ENCODE measurements at places on chromosomes 11 and 22.

- DNase-seq, result peak; percentile 83
These were observed 64.6 kb downstream of the ST3GAL4 start for GRCh38 chr11:126419801-126420697.

DNA sequence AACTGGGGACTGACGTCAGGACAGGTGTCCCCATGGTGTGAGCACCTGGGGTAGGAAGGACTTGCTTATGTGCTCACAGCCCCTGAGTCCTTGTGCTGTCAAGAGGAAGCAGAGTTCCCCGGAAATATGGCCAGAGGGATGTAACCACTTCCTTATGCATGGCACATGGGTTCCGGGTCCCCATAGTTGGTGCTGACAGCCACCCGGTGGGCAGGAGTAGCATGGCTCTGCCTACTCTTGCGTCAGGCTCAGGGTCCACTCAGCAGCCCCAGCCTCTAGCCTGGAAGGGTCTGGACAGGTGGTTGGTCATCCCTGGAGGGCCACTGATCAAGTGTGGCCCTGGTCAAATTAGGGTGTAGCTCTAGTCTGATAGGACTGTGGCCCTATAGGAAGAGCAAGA, 42.8 kb upstream of the CCND1 start:
- DNase-seq, result no peak

DNA sequence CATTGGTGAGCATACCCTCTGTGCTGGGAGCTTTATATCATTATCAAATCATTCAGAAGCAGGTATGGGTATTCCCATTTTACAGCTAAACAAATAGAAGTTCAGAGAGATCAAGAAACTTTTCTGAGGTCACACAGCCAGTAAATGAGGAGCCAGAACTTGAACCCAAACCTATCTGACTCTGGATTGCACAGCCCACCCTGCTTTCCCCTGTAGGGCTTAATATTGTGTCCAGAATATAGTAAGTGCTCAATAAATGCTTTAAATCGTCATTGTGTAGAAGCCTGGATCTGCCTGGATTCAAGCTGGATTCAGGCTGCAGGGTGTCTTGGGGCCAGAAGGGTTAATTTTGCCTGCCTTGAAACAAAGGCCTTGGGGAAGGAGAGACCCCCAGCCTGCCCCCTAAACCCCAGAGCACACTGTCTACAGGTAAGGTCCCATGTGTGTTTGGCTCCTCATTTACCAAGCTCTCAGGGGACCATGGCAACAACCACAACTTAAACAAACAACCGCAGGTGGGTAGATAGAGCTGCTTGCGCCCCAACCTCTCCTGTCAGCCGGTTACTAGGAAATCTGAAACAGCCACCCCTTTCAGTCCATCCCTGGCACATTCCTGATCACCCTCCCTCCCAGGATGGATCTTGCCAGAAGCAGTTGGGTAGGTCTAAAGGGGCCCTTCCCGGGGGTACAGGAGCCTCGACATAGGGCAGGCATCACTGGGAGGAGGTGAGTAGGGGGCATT, 3.0 kb upstream of the SEC14L3 start:
- no peak for DNase-seq

GRCh38 chr11:11843642-11844041, 1.9 kb downstream of the USP47 start:
- no peak for DNase-seq

DNA sequence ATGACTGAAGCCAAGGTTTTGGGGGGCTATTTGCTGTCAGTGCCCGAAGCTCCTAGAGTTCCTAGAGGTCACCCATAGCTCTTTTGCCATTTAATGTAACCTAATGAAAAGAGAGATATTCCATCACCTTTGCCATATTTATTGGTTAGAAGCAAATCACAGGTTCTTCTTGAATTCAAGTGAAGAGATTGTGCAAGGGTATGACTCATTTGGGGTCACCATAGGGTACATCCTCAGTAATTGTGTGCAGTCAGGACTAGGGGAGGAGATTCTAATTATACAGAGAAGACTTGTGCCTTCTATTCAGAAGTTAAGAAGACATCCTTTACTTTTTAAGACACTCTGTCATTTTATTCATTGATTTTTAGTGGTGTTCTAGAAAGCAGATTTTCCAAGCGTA, 6.9 kb upstream of the PRAME start:
- DNase-seq, result no peak

DNA sequence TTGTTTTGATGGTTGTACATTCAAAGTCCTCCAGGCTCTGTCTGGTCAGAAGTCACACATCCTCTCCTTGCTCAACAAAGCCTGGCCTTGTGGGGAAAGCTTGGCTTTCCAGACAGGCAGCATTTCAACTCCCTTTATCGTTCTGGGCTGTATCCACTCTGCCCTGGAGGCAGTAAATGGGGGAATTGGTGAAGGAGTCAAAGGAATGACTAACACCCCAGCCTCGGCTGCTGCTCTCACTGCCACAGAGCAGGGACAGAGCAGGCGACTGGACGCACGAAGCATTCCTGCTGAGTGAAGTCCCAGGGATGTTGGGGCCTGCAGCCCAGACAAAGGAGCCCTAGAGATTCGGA, 52.8 kb downstream of the WNT11 start:
- no peak for DNase-seq

- DNase-seq, result no peak
These were observed 23.9 kb downstream of the IL10RA start for GRCh38 chr11:118009864-118010737.

GRCh38 chr11:123384116-123384515, 46.0 kb upstream of the GRAMD1B start:
- DNase-seq, result no peak

DNA sequence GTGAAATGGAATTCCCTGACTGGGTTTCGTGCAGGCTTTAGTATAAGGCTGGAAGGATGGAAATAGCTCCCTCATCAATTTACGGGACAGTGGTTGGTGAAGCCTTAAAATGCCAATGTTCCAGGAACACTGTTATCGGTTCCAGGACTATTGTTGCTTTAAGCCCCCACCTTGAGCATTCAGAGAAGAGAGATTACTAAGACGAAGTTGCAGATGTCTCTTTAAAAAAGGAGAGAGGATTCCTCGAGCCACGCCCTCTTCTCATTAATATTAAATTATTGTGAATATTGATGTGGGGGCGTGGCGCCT, 195 bp upstream of the CREB3L1 start:
- DNase-seq, result peak; percentile 71

DNA sequence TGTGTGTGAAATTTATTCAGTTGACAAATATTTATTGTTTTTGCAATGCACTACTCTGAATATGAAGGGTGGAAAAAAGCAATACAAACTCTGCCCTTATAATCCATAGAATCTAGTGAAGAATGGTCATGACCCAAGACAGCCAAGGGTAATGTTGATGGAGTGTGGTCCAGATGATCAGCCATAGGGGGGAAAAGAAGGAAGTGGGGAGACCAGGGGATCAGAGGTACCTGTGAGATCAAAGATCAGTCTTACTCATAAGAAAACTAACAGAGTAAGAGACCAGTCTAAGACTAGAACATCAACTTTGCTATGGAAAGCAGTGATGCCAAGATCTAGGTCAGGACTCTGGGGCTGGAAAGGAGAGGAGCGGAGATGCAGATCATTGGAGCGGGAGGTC, 47.0 kb upstream of the ETS1 start:
- DNase-seq, result no peak

GRCh38 chr11:61361741-61362541, at the start of the genes CYB561A3 and TMEM138:
Gene CYB561A3 (minus strand): TSS chr11:61361882. CDS start chr11:61356713, 5,169 bp downstream.
Gene TMEM138 (plus strand): TSS chr11:61362374. CDS start chr11:61364391, 2,017 bp downstream.
- peak; percentile 97 for DNase-seq

GRCh38 chr11:16505481-16505880, 149.1 kb upstream of the SOX6 start:
- no peak for DNase-seq

- DNase-seq, result no peak
These were observed 49.7 kb downstream of the MRTFA start for GRCh38 chr22:40586781-40587180.

DNA sequence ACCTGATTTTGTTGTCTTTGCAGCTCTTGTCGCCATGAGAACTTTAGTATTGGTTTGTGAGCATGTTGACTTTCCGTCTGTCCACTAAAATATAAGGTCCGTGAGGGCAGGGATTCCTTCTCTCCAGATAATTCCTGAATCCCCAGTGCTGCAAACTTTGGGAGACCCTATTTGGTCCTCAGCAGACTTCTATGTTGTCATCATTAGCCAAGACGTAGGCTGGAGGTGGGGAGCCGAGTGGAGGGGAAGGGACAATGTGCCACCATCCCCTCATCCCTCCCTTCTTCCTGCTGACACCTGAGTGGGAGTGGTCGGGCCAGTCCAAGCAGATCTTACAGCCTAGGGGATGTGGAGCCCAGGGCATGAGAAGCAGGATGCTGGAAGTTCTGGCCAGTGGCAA, 690.6 kb downstream of the TBC1D22A start:
- DNase-seq, result no peak

DNA sequence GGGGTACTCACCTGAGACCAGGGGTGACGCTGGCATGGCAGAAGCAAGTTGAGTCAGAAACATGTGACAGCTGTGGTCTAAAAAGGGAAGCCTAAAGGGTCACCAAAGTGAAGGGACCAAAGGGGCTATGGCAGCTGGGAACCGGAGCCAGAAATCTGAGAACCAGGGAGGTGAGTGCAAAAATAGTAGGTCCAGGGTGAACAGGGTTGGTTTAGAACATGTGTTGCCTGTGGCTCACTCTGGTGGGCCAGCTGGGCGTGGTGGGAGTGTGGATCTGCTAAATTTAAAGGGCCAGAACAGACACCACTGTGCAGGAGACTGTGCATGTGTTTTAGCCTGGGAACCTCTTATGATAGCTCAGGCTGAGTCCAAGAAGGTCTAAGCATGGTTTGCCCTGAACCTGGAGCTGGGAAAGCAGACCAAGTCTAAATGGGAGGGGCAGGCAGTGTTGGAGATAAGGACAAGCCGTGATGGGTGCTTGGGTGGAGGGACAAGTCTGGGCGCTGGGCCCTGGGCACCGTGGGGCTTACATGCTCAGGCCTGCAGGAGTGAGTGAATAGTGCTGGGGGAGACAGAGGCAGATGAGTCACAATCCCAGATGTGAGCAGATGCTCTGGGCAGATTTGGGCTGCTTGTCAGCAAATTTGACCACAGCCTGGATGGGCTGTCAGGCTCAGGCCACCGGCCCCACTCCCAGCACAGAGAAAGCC, 41.4 kb upstream of the ZBED5 start:
- no peak for DNase-seq

DNA sequence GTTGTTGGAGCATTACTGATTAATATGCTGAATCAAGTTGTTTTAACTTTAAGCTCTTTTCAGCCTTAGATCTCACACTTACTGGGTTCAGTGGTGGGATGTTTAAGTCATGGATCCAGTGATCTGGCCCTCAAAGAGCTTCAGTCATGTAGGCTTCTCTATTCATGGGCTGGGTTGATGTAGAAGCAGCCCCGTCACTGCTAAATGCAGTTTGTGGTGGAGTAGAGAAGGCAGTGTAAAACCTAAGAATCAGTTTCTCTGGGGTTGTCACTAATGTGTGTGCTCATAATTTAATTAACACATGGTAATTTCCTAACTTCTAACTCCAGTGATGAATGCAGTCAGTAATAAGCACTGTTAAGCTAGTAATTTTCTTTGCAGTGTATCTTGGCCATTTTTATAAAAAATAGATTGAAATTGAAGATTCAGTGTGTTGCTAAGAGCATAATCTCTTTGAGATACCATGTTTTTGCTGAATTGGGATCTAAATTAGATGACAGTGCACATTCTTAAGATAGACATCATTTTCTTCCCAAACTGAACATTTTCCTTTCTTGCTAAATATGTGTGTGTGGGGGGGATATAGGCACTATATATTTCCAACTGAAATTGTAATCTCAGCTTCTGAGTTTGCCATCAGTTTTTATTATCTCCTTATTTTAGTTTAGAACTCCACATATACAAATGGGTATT, 9.0 kb downstream of the SPCS2 start:
- DNase-seq, result no peak

DNA sequence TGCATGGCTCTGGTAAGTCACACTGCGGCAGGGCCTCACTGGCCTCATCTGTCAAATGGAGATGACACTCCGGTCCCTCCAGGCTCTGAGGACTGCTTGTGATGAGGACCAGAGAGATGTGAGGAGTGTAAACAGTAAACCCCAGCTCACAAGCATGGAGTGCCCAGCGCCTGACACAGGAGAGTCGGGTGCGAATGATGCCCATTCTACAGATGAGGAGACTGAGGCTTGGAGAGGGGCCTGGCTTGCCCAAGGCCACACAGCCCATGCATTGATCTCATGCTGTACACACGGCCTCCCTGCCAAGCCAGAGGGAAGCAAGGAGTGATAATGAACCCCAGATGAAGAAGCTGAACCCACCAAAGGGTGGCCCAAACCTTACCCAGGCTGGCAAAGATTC, 37.2 kb downstream of the ELFN2 start:
- no peak for DNase-seq

DNA sequence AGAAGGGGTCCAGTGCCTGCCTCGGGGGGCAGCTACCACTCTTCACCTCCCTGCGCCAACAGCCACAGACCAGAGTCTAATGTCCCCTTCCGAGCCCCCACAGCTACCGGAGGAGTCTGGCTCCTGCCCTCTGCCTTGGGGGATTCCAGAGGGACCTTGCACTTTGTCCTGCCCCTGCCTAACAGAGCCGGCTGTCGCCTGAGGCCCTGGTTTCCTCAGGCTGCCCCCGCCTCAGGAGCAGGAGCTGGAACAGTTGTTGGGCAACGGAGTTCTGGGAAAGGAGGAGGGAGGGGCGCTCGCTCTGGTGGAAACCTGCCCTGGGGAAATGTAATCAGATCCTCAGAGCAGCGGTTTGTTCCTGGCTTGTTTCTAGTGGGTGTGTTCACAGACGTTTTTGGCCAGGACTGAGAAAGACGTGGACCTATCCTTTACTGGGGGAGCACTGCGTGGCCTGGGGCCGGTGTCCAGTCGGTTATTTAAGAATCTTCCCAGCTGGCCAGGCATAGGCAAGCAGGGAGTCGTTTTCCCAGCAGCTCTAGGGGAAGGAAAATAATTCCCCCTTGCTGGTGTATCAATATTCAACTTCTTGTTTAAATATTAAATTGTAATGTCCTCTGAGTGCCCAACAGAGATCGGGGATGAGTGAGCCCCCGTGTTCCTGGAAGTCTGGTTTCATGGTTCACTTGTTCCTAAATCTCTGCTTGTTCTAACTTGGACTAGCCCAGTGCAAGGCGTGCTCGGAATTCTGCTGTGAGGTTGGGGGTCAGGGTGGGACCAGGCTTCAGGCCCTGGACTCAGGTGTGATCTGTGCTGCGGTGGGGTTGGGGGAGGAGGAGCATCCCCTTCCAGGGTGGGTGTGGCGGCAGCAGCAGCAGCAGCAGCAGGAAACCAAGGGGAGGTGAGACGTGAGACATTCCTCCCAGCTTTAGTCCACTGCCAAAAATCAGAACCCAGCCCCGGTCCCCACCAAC, 32.1 kb downstream of the A4GALT start:
- DNase-seq, result peak; percentile 97

DNA sequence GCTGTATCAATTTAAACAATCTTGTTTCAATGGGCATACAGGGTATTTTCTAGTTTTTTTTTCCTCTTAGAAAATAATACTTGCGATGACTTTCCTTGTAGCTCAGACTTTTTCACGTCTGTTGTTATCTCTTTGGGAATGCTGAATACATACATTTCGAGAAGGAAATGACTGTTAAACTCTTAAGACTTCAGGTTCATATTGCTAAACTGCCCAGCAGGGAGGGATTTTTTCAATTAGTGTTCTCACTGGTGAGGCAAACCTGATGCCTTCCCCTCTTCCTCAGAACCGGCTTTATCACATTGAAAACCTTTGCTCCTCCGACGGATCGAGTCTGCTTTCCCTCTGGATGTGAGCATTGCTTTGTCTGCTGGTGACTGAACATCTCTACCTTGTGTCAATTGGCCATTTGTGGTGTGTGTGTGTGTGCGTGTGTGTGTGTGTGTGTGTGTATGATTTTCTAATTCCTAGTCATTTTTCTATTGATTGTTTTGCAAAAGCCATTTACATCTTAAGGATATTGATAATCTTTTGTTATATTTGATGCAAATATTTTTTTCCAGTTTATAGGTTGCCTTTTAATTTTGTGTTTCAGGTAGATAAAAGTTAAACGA, 6.6 kb downstream of the NEAT1 start:
- no peak for DNase-seq
